ENCODE measurements at places on chromosomes 6 and 20.

- DNase-seq: no peak
Observed at GRCh38 chr6:43670623-43670986, 17.0 kb downstream of the MRPS18A start.

GRCh38 chr20:16486532-16486931 is 86.7 kb downstream of the KIF16B start:
- no peak for DNase-seq

DNA sequence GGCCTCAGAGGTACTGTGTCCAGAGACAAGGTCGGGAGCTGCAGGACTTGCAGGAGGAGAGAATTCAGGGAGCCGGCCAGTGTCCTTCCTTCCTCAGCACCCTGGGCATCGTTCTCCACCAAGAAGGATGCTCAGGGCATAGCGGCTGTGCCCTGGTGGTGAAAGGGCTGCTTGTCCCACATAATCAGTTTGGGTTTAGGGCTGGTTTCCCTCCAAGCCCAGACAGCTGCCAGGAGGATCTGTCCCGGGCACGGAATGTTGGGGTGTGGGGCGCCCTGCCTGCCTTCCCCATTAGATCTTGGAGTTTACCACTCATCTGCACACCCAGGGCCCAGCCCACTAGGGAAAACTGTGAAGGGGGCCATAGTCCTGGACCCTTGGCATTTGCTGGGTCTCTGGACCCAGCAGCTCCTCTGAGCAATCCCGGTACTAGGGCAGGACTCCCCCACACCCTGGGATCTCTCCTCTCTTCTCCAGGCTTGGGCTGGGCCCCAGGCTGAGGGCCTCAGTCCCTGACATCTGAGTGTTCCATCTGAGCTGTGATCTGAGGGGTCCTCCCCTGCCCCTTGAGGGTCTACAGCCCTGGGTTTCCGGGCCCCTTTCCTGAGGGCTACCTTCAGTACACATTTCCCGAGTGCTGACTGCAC is 18.6 kb upstream of the SPDEF start:
- DNase-seq: no peak

GRCh38 chr6:127119102-127120022 is 891 bp downstream of the RSPO3 start:
- no peak for DNase-seq

GRCh38 chr6:155171109-155171746 is 92.6 kb upstream of the CLDN20 start:
- peak; percentile 84 for DNase-seq

DNA sequence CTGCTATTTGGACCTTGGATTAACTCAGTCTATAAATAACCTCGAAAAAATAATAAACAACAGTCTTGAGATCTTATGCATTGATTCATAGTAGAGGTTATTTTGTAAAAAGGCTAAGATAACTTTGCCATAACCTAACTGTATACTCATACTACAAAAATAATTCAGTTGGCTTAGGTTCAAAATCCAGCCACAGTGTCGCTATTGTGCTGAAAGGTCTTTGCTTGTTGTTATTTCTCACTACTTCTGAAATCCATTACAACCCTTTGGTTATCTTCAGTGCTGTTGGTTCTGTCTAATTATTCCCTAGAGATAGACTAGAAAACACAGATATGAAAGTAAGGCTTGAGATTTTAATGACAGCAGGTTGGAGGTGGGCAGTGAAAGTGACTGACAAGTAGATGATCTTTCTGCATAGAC is 74.4 kb downstream of the MKKS start:
- DNase-seq: no peak

DNA sequence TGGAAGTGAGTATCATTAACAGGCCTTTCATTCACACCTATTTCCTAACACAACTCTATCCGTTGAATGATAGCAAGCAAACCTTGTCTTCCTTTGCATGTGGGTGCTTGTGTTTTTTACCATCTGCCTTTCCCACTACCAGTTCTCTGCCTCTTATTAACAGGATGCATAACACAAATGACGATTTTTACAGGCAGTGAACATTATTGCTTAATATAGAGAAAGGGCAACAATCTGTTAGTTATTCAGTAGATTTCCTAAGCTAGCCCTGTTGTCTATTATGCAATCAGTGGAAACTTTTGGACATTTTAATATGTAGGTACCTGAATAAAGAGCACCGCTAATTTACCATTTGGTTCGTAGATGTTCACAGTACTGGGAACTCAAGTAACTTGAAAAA is 348.8 kb upstream of the PLCB4 start:
- DNase-seq: no peak

GRCh38 chr20:47817573-47817972 is 32.3 kb upstream of the SULF2 start:
- DNase-seq: no peak

- no peak for DNase-seq
Observed at GRCh38 chr6:44966449-44967092, 361.6 kb upstream of the RUNX2 start.

DNA sequence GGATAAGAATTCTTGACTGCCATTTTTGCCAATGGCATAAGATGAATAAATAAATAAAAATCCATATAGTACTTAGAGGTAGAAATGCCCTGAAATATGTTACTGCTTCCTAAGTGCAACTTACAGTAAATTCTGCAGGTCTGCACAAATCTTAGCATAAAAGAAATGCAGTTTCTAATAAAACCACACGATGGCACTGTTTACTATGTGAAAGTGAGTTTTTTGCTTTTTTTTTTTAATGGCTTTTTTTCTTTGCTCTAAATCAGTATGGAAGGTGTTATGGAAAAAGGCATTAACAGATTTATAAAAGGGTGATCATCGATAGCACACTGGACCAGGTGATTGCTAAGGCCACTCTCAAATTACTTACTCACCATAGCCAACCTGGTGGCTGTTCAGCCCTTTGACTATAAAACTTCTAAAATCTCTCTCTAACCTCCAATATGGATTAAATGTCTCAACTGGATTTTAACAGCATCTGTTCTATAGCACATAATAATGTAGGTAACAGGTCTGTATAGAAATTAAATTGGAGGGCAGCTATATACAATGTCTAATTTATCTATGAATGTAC is 45.8 kb downstream of the AHI1 start:
- no peak for DNase-seq

GRCh38 chr6:96195272-96195671 is 179.5 kb downstream of the FUT9 start:
- DNase-seq: no peak

DNA sequence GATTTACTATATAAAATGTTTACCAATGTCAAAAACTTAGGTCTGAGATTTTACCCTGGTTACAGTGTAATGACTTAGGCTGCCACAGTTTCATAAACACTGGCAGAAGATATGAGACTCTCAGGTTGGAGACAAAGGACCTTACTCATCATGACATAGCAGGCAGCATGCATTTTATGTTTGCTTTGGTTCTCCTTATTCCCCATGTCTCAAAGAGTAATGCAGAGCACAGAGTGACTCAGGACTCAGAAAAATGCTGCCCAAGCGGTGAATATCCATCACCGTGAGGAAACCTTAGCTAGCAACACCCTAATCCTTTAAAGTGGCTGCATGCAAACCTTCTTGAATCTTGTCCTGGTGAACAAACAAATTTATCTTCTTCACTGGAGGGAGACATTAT is 112.1 kb upstream of the EYS start:
- DNase-seq: no peak

DNA sequence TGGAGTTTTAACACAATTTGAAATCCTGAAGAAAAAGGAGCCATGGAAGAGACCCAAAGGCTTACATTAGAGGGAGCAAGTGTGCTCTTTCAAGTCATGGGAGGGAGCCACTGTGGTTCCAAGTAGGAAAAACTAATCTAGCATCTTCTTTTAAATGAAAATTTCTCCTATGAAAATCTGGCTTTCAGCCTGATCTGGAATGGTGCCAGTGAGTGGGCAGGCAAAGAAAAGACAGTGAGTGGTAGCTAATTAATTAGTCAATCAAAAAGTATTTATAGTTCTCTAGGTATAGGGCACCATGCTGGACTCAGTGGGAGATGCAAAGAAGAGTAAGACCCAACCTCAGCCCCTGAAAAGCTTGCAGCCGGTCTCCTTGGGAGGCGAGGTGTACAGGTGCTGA is 21.9 kb downstream of the CAP2 start:
- DNase-seq: no peak

DNA sequence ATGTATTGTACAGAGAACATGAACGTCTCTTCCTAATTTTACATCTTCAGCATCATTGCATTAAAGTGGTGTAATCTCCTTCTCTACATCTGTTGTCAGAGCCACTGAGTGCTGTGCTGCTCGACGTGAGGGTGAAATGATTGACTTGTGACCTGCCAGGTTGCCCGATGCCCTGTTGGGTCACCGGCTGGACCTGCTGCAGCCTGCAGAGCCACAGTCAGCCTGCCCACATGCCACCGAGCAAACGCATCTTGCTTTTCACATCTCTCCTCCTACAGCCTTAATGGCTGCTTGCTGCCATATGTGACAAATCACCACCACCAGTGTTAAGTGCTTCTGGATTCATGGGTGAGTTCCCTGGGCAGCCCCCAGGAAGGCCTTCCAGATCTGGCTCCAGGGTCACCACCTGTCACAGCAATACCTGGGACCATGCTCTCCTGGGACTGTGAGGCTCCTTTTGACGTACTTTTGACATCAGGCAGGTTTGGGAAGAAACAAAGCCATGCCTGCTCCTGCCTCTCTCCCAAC is 80.3 kb downstream of the ASXL1 start:
- no peak for DNase-seq

- DNase-seq: no peak
Observed at GRCh38 chr6:156279261-156279969, 497.8 kb upstream of the ARID1B start.

DNA sequence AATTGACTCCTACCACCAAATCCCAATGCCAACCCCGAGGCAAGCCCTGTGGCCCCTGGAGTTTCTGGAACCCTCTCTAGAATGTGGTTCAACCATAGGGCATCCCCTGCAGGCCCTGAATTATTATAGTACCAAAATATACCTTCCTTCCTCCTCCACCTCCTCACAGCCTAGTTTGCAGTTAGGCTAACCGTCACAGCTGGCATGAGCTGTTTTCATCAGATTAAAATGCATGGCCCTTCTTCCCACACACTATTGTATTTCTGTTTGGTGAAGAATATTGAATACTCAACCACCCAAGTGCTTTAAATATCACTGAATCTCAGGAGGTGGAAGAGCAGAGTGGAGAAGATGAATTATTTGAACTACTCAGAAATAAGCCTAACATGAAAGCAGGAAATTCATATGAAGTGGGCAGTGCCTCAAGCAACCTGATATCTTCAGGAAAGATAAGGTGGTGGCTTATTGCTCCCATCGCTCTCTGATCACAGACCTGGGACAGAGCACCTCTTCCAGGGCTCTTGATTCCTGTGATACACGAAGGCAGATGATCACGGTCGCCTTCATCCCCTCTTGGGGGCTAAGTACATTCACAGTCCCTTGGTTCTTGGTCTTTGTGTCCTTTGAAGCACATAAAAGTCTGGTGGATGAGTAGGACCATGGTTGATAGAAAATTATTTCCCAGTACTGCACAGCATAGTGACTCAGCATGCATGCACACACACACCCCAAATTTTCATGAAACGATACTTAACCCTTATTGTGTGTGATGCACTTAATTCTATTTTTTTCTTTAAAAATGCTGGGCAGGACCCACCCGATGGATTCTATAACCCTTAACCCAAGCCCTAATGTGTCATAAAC is 90.9 kb downstream of the PSMG4 start:
- DNase-seq: no peak
